ENCODE measurements at places on chromosomes 12 and 14.

- no peak for DNase-seq
These were observed 25.1 kb upstream of the DICER1 start for GRCh38 chr14:95182379-95182778.

GRCh38 chr14:73718418-73719251, 4.5 kb upstream of the PNMA1 start:
- DNase-seq, result no peak

GRCh38 chr12:3527181-3527580, 36.2 kb downstream of the PRMT8 start:
- DNase-seq, result peak; percentile 9

- DNase-seq, result no peak
These were observed 357.0 kb downstream of the TMEM121 start for GRCh38 chr14:105883066-105884005.

GRCh38 chr12:113643177-113643974, 171.7 kb upstream of the LHX5 start:
- no peak for DNase-seq

- DNase-seq, result no peak
These were observed 8.1 kb downstream of the TMEM260 start for GRCh38 chr14:56587701-56588100.

DNA sequence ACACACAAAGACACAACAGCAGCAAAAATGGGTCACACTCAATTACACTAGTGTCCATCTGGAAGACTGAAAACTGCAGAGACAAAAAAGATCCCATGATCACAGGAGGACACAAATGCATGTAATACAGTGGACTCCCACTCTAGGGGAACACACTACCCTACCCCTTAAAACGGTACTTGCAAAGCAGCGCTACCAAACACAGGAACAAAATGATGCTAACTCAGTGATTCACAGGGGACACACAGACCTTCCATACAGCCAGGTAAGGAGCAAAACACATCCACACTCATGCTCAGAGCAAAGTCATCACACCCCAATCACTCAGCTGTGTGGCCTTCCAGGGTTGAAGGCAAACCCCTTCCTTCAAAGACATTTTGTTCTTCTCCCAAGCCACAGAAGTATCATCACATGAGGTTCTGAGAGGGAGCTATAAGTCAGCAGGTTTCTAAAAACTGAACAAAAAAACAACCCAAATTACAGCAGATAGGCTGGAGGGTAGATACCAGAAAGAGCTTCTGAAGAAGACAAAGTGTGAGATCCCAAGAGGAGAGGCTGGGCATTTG, 14.8 kb downstream of the SMUG1 start:
- no peak for DNase-seq

GRCh38 chr12:7934889-7935492, 996 bp downstream of the SLC2A3 start:
- no peak for DNase-seq

DNA sequence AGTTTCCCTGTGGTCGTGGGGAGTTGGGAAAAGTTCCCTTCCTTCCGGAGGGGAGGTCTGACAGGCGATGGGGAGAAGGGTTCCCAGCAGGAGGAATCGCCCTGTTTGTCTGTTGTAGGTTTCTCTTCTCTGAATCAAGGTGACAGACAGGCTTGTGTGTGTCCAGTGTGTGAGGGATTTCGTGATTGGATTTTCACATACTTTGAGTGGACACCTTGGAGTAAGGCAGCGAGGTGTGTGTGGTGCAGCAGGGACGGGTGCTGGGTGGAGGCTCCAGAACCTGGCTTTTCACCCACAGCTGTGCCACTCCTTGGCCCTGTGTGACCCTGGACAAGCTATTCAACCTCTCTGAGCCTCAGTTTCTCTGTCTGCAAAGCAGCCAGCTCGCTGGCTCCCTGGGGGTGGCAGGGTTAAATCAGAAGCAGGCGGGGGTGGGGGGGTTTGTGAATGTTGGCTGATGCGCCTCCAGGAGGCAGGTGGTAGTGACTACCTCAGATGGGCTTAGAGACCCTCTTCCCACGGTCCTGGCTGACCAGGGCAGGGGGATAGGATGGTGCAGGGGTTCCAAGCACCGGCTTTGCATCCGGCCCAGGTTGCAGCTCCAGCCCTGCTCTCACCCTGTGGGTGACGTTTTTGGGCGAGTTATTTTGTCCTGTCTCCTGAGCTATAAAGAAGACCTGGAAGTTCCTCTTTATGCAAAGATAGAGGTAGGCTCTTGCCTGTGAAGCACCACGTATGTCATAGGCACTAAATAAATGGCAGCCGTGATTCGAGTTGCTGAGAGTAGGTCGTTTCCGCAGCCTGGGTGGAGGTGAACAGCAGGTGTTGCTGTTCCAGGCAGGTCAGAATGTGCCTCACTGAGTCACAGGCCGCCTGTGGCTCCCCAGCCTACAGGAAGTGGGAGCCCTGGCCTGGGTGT, 679 bp downstream of the BDKRB2 start:
- no peak for DNase-seq

DNA sequence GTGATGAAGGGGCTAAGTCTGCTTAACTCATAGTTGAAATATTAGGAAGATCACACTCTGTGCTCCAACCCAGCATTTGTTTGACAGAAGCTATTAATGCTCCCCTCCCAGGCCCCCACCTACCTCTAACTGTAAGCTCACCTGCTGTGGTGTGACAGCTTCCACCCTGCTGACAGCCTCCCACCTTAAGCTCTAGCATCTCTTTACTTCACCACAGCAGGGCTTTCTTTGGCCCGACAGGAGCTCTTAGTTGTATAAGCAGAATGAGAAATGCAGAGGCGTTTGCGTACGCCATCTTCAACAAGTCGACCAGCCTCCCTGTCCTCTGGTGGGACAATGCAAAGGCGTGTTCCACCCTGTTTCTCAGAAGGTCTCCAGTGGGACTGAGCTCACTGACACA, 80.1 kb upstream of the OSBPL8 start:
- no peak for DNase-seq

- DNase-seq, result no peak
These were observed 78.1 kb upstream of the NRXN3 start for GRCh38 chr14:78092040-78092439.

- no peak for DNase-seq
These were observed 7.9 kb downstream of the HDAC7 start for GRCh38 chr12:47811581-47812484.
